Renal cortical epithelial cell (primary cell): ENCODE measurements at places on chromosomes 5 and 9. TPM values are rescaled to one million over a fixed set of nuclear protein-coding genes. Genes with fewer than 3 reads are reported as not detected.

- no peak for DNase-seq
Measured at GRCh38 chr5:111733571-111733970, 23.4 kb downstream of the NREP start.

- peak; percentile 66 for DNase-seq
Measured at GRCh38 chr5:133944263-133945185, 23.9 kb downstream of the C5orf15 start.

- DNase-seq: no peak
Measured at GRCh38 chr9:125137200-125137599, 6.1 kb downstream of the SCAI start.

GRCh38 chr5:142717582-142718215 lies 31.8 kb upstream of the FGF1 start:
- DNase-seq: peak; percentile 35

DNA sequence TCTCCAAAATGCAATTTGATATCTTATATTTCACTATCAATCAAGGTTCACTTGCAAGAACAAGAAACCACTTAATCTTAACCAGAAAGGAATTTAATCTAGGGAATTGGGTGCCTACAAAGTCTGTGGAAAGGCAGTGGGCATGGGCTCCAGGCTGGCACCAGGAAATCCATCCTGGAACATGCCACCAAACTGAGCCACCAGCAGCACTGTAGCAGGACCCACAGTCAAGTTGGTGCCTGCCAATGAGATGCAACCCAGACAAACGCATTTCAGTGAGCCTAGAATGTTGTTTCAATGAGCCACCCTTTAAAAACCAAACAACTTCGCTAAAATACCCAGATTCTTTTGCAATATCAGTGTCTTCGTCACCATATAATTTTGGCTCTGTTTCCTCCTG lies 71.1 kb downstream of the PRKACG start:
- no peak for DNase-seq

GRCh38 chr5:10741661-10742060 lies 19.4 kb downstream of the DAP start:
- DNase-seq: no peak

GRCh38 chr9:21015995-21016394 lies 15.4 kb downstream of the HACD4 start:
- DNase-seq: no peak

GRCh38 chr5:120794121-120794520 lies 330.0 kb downstream of the PRR16 start:
- DNase-seq: no peak

DNA sequence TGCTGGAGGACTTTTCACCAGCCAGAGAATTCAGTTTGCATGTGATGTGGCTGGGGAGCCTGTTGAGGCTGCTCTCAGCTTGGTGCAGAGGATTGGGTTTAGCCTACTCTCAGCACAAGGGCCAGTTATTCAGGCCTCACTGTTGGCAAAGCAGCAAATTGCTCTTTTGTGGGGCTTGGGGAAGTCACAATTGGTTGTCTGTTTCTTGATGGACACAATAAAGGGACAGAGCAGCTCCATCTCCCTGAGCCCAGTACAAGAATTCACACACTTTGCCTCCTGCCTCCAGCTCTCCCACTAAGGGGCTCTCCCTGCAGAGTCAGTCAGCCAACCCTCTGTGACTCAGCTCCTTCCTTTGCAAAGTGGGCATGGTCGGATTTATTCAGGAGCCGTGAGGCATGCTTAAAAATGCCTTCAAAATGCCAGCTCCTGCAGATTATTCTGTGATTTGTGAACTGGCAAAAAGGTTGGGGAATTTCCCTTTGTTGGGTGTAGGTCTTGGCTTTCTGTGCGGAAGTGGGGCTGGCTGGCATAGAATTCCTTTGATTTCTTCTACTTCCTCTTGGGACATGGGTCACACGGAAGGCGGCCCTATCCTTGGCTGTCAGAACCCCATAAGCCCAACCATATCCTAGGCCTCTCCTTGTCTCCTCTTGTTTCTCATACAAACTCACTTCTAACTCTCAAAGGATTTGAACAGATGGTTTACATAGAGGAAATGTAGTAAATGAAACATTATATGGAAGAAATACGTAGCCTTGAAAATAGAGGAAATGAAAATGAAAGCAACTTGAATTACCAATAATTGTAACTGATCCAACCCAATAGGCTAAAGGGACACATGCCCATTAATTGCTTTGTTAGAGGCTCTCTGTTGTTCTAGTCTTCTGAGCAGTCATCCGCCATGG lies 118.7 kb upstream of the CD180 start:
- peak; percentile 95 for DNase-seq

DNA sequence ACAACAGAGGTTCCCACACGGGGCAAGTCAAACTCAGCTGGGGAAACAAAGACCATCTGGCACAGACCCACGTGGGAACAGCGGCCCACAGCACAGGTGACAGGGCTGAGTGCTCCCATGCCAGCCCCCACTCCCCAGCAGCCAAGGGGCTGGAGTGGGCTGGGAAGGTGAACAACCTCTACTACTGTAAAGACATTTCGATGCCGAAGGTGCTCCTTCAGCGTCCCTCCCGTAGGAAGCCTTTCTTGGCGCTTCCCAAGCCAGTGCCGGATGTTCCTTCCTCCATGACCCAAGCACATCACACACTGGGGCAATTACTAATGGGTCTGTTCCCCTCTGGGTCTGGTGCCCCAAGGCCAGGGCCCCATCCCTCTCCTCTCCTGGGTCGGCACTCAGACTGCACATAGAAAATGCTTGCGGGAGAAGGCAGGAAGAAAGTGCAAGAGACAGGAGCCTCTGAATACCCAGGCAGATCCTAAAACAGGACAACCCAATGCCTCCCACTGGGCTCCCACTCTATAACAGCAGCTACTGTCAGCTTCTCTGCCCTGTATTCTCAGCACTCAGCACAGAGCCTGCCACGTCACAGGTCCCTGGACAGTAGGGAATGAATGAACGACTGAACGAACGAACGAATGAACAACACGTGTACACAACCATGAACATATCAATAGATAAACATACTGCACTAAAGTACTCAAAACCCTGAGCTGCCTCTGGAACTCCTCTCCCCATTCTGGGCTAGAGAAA lies 77.0 kb upstream of the LRRTM2 start:
- no peak for DNase-seq

DNA sequence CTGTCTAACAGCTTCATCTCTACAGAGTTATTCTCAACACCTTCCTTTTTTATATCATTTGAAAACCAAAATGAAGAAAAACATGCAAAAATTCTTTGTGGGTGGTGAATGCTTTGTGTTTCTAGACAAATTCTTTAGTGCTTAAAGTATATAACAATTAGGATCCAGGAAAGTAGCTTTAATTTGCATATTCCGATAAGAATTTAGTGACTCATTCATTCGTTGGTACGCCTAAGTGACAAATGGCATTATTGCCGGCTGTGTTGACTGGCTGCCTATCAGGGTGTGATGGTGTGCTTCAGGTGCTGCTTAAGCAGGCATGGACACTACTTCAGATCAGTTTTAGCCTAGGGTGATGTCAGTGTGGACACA lies 35.2 kb downstream of the LMNB1 start:
- DNase-seq: no peak

GRCh38 chr9:89701221-89701798 lies 96.5 kb downstream of the GADD45G start:
- no peak for DNase-seq

- peak; percentile 23 for DNase-seq
Measured at GRCh38 chr5:111254613-111255012, 30.4 kb downstream of the CAMK4 start.

GFI1B gene
- total RNA-seq: not detected in 2 replicates

CTXN3 gene
- not detected in 2 replicates for total RNA-seq

TEK gene
- 0.15 and 0.35 TPM in 2 replicates for total RNA-seq

CCDC152 gene
- 1.1 TPM in 1 of 2 replicates, not detected in the other for total RNA-seq

PGGT1B gene
- total RNA-seq: 12.2 and 19.1 TPM in 2 replicates

HMHB1 gene
- not detected in 2 replicates for total RNA-seq

CEMIP2 gene
- 134 and 238 TPM in 2 replicates for total RNA-seq

PPP2R2B gene
- total RNA-seq: 0.25 and 1.2 TPM in 2 replicates
